ENCODE measurements at places on chromosomes 6 and 20.
A peak's percentile ranks its signal among the peaks of the same experiment; 100 is the strongest.

- no peak for DNase-seq
Observed at GRCh38 chr6:111880181-111880888, 7.1 kb upstream of the FYN start.

- DNase-seq = no peak
Observed at GRCh38 chr6:5506597-5506996, 245.3 kb downstream of the FARS2 start.

GRCh38 chr6:44464527-44465310 lies 77.2 kb downstream of the CDC5L start:
- no peak for DNase-seq

DNA sequence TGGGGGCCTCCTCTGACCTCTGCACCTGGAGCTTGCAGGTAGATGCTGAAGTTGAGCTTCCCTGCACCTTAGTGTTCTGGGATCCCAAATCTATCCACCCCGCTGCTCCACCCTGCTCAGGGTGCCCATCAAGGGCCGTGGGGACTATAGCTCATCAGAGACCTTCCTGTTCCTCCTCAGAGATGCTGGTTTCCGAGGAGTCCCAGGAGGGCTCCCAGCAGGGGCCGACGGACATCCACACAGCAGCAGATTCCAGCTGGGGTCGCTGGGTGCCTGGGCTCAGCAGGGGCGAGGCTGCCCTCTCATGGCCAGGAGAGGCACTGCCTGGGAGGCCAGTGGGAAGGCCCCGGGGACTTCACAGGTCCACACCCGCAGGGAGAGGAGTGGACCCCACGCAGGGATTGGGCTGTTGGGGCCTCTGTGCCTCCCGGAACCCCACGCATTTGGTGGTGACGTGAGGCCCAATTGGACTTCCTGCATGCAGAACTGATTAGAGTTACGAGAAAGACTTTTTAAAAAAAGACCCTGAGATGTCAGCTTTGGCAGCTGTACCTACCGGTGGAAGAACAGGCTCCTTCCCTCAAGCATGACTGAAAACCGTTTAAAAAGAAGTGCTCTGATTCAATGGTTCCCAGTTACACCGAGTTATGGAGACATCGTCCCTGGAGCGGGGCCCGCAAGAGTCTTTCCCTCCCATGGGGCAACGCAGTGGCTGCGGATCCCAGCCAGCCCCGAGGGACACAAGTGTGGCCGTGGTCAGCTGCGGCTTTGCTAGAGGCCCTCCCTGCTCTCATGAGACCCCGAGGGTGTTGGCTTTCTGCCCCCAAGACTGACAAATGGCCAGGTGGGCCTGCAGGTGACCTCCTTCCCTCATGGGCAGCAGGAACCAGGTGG lies 25.3 kb upstream of the SLCO4A1 start:
- DNase-seq = peak; percentile 77

- DNase-seq = no peak
Observed at GRCh38 chr20:60653111-60653845, 598.8 kb upstream of the CDH4 start.

- DNase-seq = no peak
Observed at GRCh38 chr6:137236581-137237355, 17.6 kb upstream of the IFNGR1 start.

DNA sequence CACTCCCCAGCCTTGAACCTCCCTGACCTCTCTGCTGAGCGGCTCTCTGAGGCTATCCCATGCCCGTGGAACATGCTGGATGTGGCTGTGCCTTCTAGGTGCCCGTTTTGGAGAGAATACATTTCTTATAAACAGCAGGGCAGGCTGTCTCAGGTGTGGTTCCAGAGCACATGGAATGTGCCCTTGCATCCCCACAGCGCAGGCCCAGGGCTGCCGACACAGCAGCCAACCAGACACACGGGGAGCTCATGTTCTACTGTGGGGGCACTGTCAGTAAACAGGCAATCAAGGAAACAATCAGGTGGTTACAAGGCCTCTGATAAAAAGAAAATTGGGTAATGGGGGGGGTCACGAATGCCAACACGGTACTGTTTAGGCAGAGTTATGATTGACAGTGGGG lies 30.8 kb downstream of the FOXC1 start:
- DNase-seq = no peak

GRCh38 chr6:157715728-157716164 lies 107.3 kb upstream of the SNX9 start:
- DNase-seq = no peak

DNA sequence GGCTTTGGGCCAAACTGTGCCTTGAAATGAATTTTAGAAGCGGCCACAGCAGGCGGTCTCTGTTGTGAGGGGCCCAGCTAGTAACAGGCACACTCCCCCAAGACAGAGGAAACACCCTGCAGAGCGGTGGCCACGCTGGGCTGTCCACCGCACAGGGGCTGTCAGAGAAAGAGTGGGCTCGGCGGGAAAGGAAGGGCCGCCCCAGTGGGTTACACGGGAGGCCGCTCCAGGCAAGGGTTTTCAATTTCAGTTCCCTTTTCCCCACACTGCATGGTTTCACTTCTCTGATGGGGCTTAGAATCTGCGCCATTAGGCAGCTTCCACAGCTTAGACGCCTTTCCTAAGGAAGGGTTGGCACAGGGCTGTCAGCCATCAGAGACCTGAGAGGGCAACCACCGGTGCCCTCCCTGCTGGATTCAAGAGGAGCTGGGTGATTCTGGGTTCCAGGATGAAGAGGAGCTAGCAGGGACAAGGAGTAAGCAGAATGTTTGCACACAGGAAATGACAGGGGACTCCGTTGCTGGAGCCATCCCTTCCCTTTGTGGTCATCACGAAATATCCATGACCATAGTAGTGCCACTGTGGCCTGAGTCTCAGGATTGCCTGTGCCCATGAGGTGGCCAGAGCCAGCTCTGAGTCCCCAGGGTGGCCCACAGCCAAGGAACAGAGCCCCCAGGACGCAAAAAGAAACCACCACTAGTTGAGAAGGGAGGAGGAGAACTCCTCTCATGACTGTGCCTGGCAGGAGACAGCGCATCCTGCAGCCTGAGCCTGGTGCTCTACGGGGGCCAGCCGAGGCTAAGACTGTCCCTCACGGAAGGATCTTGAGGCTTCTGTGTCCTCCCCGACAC lies 282.7 kb downstream of the NRN1 start:
- no peak for DNase-seq

All from stimulated activated CD4-positive, alpha-beta T cell treated with anti-CD3 and anti-CD28 coated beads, Interleukin-4, amount 100 ng/mL, for 24 hours (primary cell).